ENCODE measurements at places on chromosomes 1 and 21.
A peak's percentile ranks its signal among the peaks of the same experiment; 100 is the strongest.

GRCh38 chr1:87236585-87236984 is 92.1 kb upstream of the LMO4 start:
- no peak for DNase-seq
- no peak overlapping the region for H3K27ac ChIP-seq
- no peaks in the 10 kb centered on the region for H3K36me3 ChIP-seq

- H3K4me1 ChIP-seq: peaks cover 25% of the 10 kb centered on the region
- no peaks in the 10 kb centered on the region for H3K36me3 ChIP-seq
- no peaks in the 10 kb centered on the region for H3K27me3 ChIP-seq
- no peak for DNase-seq
- H3K4me3 ChIP-seq: no peak overlapping the region
These were observed 16.6 kb upstream of the AJAP1 start for GRCh38 chr1:4637616-4638344.

GRCh38 chr1:53158900-53159299 is 16.5 kb upstream of the SLC1A7 start:
- no peak overlapping the region for H3K4me3 ChIP-seq
- H3K4me1 ChIP-seq: no peaks in the 10 kb centered on the region
- H3K27me3 ChIP-seq: no peaks in the 10 kb centered on the region
- no peak overlapping the region for H3K27ac ChIP-seq
- DNase-seq: no peak

DNA sequence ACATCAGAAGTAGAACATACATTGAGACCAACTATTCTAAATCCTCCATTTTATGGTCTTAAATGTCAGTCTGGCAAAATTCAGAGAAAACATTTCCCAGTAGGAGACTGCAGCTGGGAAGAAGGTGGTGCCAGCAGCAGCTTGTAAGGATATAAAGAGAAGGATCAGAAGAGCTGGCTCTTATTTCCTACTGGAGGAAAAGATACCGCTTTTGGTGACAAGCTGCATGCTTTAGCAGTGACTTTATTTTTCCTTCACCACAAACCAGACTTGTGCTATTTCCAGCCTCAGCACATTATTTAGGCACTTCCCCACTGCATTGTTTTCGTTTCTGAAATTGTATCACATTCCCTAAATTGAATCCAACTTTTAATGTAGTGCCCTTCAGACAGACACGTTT is 28.4 kb downstream of the RNF11 start:
- H3K27me3 ChIP-seq: no peaks in the 10 kb centered on the region
- H3K4me3 ChIP-seq: no peak overlapping the region
- H3K27ac ChIP-seq: peak overlapping the region; percentile 30
- peak; percentile 76 for DNase-seq
- H3K36me3 ChIP-seq: no peaks in the 10 kb centered on the region

- DNase-seq: no peak
- H3K27me3 ChIP-seq: peaks cover 19% of the 10 kb centered on the region
- H3K4me1 ChIP-seq: peaks cover 17% of the 10 kb centered on the region
- H3K4me3 ChIP-seq: no peak overlapping the region
- no peak overlapping the region for H3K27ac ChIP-seq
These were observed 82.4 kb upstream of the POU3F1 start for GRCh38 chr1:38128926-38129453.
